Choroid plexus epithelial cell (primary cell): ENCODE measurements at places on chromosomes 2 and 18.

DNA sequence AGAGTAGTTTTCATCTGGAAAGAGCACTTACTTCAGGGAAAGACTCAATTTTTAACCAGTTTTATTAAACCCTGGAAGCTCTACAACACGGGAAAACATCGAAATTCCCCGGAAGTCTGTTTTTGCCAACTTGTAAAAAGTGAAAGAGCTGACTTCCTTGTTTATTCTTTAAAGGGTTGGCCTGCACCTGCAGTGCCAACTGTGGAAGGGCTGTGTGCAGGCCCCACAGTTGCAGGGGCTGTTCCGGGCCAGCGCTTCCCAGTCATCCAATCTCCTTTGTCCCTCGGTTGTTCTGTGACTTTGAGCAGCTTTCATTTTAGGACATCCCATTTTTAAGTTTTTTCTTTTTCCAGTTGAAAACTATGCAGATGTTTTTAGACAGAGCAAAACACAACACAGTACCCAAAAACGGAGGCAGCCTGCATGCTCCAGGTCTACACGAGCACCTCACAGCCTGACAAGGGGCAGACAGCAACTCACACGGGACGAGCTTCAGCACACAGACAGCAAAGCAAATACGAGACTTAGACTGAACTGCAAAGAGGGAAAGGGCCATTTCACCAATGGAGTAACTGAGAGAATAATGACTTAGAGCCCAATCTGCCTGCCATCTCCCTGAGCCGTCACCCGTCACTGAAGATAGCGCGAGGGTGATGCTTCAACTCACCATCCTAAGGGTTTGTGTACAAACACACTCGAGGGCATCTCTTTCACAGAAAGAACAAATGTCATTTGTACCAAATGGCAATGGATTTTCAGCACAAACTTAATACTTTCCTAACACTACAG, 70.6 kb downstream of the EMILIN2 start:
- DNase-seq, result no peak

- no peak for DNase-seq
Measured at GRCh38 chr2:38793511-38793910, 15.5 kb downstream of the GEMIN6 start.

DNA sequence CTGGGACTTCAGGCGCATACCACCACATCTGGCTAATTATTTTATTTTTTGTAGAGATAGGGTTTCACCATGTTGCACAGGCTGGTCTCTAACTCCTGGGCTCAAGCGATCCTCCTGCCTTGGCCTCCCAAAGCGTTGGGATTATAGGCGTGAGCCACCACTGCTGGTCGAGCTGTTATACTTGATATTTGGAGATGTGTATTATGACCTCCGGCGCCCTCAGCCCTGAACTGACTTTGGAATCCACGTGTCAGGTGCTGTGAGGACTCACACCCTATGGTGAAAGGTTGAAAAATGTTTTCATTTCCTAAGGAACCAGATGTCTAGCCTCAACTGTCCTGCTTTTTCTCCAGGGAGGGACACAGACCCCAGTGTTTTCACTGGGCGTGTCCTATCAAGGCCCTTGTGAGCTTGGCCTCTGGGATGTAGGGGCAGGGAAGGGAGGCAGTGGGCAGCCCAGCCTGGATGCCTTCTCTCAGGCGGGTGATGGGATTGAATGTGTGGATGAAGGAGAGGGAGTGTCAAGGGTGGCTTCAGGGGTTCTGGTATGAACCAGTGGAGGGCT, 56.4 kb upstream of the HAAO start:
- no peak for DNase-seq

DNA sequence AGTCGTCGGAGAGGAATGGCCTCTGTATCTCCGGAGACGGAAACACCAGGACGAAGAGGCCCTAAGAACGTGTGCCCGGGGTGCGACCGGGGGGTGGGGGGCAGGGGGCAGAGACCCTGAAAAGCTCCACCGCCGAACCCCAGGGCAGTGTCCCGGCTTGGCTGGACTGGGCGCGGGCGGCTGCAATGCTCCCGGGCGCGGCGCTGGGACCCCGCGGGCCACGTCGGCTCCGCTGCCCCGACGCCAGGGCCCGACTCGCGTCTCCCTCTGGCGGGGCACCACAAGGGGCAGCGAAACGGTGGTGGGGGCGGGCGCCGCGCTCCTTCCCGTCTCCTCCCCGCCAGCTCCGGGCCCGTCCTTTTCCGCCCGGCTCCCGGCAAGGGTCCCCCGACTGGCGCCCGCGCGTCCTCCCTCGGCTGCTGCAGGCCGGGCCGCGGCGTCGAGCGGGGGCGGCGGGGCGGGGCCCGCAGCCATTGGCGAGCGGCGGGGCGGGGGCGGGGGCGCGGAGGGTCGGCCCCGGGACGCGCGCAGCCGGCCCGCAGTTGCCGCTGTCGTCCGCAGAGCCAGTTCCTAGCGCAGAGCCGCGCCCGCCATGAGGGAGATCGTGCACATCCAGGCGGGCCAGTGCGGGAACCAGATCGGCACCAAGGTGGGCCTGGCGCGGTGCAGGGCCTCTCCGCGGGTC, at the start of gene TUBB6:
Gene TUBB6, plus strand, starts transcription at position 541 of the 685 bp plus-strand sequence. Its CDS starts 52 bp downstream, at position 593.
- DNase-seq, result peak; percentile 73

GRCh38 chr2:38722271-38723061, 28.7 kb downstream of the SRSF7 start:
- peak; percentile 17 for DNase-seq

DNA sequence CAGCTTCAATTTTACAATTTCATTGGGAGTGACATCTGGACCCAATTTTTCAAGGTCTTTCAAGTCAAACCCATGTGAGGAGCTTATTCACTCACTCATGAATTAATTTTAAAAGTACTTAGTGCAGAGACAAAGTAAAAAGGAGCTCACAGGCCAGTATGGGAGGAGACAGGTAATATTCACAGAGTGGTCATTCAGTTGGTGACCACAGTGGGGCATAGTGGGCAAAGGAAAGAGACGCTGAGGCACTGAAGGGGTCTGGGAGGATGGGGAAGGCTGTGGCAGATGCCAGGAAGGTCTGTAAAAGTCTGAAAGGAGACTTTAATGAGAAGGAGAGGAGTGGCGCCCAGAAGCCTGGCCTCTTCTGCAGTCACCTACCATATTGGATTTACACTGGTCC, 76.0 kb downstream of the CD8B2 start:
- DNase-seq, result peak; percentile 29

DNA sequence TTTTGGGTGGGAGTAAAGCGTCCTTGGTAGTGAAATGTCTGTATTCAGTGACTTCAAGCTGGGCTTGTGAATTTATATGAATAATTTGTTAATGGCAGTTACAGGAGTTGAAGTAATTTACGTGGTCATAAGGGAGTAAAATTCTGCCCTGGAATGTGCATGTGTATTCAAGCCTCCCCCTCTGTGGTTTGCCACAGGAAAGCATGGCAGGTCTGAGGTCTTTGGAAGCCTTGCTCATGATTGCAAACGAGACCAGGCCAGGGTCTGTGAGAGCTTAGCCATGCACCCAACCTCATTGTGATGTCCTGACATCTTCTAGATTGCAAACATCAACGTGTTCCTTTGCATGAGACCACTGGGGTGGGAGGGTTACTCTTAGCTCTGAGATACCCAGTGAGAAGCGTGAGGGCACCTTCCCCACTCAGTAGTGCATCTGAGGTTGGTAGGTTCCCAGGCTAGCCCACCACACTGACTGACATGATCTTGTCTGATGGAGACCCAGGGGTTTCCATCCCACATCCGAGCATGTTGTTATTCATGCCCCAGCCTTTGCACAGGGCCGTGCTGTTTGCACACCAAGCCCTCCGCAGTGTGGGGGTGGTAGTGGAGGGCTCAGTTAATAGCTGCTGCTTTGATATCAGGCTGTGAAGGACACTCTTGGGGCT, 216.5 kb downstream of the KLHL29 start:
- peak; percentile 20 for DNase-seq

- no peak for DNase-seq
Measured at GRCh38 chr2:215861607-215862350, 151.6 kb downstream of the MREG start.

- no peak for DNase-seq
Measured at GRCh38 chr2:236210536-236210935, 42.4 kb upstream of the GBX2 start.

DNA sequence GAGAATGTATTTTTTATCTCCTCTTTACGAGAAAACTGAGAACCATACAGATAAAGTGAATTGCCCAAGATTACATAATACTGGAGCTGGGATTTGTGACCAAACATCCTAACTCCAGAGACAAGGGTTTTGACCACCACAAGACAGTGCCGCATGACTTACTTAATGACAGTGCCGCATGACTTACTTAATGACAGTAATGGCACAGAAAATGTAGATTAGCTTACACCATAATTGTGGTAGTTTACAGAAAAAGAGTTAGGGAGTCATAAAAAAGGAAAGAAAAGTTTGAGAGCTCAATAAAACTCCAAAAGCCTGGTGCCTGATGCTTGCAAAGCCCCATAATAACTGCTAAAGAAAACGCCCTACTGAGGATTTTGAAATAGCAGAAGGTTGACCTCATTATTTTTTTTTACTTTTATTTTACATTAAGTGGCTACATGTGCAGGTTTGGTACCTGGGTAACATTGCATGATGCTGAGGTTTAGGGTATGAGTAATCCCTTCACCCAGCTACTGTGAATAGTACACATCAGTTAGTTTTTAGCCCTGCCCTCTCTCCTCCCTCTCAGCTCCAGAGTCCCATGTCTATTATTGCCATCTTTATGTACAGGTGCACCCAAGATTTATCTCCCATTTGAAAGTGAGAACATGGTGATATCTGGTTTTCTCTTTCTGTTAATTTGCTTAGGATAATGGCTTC, 310.0 kb upstream of the UBE2E3 start:
- no peak for DNase-seq

- no peak for DNase-seq
Measured at GRCh38 chr2:13515254-13515653, 798.5 kb downstream of the TRIB2 start.

DNA sequence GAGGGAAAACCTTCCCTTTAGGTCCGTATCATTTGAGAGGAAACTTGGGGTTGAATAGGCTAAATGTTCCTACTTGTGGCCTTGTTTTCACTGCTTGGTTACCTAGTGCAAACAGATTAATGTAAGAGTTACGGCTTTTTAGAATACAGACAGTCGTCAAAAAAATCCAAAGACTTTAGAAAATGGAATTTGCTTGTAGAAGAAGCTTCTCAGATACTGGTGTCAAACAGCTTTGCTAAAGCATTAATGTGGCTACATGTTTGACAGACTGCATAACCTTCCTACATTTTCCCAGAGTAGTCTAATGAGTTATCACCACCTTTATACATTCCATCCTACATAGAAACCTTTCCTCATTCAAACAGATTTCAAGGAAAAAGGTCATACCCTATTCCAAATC, 114.6 kb downstream of the FMNL2 start:
- DNase-seq, result no peak

- DNase-seq, result no peak
Measured at GRCh38 chr2:58535182-58535581, 294.1 kb upstream of the FANCL start.

- peak; percentile 96 for DNase-seq
Measured at GRCh38 chr2:69196327-69197117, 183.5 kb downstream of the ANTXR1 start.

GRCh38 chr18:50080932-50081560, 113.9 kb downstream of the MYO5B start:
- no peak for DNase-seq
